ENCODE measurements at places on chromosomes 5 and 9. TPM values are rescaled to one million over a fixed set of nuclear protein-coding genes. Genes with fewer than 3 reads are reported as not detected.
A peak's percentile ranks its signal among the peaks of the same experiment; 100 is the strongest.

DNA sequence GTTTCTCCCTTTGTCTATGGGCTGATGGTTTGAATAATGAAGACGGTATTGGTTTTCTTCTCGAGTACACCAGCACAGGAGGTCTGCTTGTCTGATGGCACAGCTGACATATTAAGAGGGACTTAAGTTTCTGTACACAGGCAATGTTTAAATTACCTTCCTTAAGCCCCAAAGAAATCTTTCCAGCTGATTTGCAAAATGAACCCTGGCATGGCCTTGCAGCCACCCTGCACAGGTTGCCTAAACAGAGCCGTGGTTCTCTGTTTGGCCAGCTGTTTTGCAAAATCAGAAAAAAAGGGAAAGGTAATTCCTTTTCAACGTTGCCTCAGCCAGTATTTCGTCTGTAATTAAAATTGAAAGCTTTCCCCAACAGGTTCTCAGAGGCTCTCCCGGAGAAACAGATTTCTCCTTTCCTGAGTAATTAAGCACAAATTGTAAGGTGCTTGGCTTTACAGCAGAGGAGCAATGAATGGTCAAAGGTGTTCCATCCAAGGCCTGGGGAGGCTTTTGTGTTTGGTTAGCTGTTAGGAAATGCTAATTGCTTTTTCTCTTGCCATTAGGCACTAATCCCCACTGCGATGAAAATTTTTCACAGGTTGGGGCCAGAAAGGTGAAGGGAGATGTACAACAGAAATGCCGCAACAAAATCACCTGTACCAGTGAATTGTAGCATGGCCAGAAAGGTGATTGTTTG lies 138.9 kb downstream of the RASEF start:
- no peaks in the 10 kb centered on the region for H3K4me1 ChIP-seq
- H3K27ac ChIP-seq, result no peak overlapping the region
- DNase-seq, result no peak
- no peaks in the 10 kb centered on the region for H3K27me3 ChIP-seq
- H3K4me3 ChIP-seq, result no peak overlapping the region
- no peaks in the 10 kb centered on the region for H3K36me3 ChIP-seq

DNA sequence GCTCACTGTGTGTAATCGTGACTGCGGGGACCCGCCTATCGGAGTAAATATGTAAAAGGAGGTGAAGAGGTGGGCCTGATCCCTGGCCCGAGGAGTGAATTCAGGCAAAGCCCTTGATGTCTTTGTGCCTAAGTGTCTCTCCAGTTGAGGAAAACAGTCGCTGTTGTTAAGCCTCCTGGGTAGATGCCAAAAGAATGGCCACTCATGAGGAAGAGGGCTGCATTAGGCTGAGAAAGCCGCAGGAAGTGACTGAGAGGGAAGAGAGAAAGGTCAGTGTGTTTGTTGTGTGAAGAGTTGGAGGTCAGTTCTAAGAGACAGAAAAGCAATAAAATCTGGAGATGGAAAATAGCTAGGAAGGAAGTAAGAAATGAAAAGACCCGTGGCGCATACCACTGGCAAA lies 35.8 kb upstream of the PIP5K1B start:
- DNase-seq, result no peak
- H3K36me3 ChIP-seq, result no peaks in the 10 kb centered on the region
- H3K4me1 ChIP-seq, result no peaks in the 10 kb centered on the region

DNA sequence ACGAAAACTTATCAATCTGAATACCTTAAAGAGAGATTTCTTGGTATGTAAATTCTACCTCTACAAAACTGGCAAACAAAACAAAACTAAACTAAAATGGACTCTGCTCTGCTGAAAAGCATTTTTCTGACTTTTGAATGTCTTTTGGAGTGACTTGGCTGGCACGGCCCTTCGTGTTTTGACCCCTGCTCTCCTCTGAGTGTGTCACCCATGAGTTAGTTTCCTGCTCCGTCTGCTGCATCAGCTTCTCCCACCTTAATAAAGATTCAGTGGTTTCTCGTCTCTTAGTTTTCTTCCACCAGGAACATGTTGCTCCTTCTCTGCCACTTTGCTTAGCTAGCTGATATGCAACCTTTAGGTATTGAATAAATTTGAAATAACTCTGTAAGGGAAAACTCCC lies 1084.0 kb upstream of the CDH18 start:
- DNase-seq, result no peak
- H3K4me3 ChIP-seq, result no peak overlapping the region
- no peaks in the 10 kb centered on the region for H3K36me3 ChIP-seq
- no peaks in the 10 kb centered on the region for H3K27me3 ChIP-seq
- no peaks in the 10 kb centered on the region for H3K4me1 ChIP-seq
- no peak overlapping the region for H3K27ac ChIP-seq

GRCh38 chr5:9415091-9415490 lies 130.8 kb downstream of the SEMA5A start:
- H3K36me3 ChIP-seq, result peaks cover 5% of the 10 kb centered on the region
- no peaks in the 10 kb centered on the region for H3K27me3 ChIP-seq
- H3K27ac ChIP-seq, result no peak overlapping the region
- H3K4me3 ChIP-seq, result no peak overlapping the region

DNA sequence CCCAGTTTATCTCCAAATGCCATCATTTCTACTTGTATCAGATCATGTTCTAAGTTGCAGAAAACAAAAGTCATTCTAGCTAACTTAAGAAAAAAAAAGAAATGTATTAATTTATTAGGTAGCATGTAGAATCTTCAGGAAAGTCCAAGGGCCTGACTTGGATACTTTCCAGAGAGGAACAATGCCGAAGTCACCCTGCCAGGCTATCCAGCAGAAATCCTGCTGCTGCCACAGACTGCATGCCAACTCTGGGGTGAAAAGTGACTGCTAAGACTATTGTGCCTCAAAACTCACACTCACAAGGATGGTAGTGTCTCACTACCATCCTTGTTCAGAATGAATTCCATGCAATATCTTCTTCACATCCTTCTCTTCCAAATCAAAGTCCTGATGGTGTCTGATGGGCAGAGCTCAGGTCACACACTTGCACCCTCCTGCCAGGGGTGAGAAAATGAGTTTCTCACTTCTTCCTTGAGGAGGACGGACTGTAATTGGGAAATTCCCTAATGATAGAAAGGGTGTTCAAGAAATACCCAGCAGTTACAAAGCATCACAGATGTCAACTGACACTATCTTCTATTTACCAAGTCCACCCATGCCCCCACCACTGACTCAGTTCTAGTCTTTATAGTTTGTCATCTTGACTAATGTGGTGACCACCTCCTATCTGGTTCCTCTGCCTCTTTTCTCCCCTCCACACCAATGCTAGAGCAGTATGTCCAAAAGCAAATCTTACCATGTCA lies 279.4 kb downstream of the CWC27 start:
- no peaks in the 10 kb centered on the region for H3K36me3 ChIP-seq
- H3K4me1 ChIP-seq, result no peaks in the 10 kb centered on the region
- no peak for DNase-seq
- no peaks in the 10 kb centered on the region for H3K27me3 ChIP-seq
- H3K4me3 ChIP-seq, result no peak overlapping the region
- H3K27ac ChIP-seq, result no peak overlapping the region

GRCh38 chr5:101364469-101364868 lies 461.4 kb upstream of the ST8SIA4 start:
- H3K27ac ChIP-seq, result no peak overlapping the region
- no peaks in the 10 kb centered on the region for H3K27me3 ChIP-seq
- H3K4me1 ChIP-seq, result no peaks in the 10 kb centered on the region
- no peak overlapping the region for H3K4me3 ChIP-seq

DNA sequence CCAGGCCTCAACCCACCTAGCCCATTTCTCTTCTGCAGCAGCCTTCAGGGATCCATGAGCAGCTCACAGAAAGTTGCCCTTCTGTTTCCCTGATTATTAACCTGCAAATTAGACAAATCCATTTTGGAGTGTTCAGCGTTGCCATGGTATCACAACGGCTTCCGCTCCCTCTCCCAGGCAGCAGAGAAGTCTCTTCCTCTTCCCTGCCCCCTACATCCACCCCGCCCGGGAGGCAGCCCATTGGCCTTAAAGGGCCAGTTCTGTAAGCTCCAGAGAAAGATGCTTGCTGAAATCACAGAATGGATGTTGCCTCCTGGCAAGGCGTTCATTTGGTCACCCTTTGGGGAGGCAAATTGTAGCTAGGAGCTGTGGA lies 47.7 kb upstream of the BOD1 start:
- H3K27ac ChIP-seq, result no peak overlapping the region
- H3K4me1 ChIP-seq, result no peaks in the 10 kb centered on the region
- H3K36me3 ChIP-seq, result no peaks in the 10 kb centered on the region
- DNase-seq, result no peak
- H3K4me3 ChIP-seq, result no peak overlapping the region

DNA sequence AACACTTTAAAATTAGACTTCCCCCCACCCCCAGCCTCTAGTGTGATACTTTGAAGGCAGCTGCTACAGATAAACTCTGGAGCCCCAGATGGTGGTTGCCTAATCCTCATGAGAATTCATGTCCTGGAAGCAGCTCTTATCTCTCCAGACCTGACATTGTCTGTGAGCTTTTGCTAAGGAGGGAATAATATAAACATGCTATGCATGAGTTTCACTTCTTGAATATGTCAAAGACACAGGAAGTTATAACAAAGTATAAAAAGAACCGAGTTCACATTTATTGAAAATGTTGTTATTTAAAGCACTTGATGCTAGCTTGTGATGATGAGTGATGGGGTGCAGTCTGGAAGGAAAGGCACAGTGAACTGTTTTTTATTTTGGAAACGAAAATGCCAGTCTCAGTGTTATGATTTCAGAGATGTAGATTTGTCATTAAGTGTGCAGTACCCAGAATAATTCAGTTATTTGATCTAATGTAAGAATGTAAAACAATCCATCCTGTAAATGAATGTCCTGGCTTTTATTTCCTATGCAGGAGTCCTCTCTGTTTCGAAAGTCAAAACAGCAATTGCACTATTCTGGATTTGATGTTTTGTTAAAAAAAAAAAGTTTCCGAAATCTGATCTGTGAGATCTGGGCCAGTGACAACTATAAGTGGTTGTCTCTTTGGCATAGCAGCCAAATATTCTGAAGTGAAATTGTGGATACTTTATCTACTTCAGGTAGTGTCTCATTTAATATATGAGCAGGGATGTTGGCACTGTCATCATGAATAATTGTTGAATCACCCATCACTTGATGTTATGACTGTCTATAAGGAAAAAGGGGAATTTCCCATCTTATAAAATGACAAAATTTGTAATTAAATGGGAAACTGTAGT lies 77.0 kb downstream of the ZCCHC7 start:
- DNase-seq, result peak; percentile 77
- H3K36me3 ChIP-seq, result no peaks in the 10 kb centered on the region
- H3K4me3 ChIP-seq, result no peak overlapping the region
- H3K4me1 ChIP-seq, result peaks cover 5% of the 10 kb centered on the region
- no peak overlapping the region for H3K27ac ChIP-seq
- no peaks in the 10 kb centered on the region for H3K27me3 ChIP-seq

- H3K36me3 ChIP-seq, result peaks cover 2% of the 10 kb centered on the region
- H3K4me3 ChIP-seq, result no peak overlapping the region
- H3K27ac ChIP-seq, result no peak overlapping the region
- H3K27me3 ChIP-seq, result no peaks in the 10 kb centered on the region
Observed at GRCh38 chr5:81642210-81642609, 108.7 kb downstream of the SSBP2 start.

GRCh38 chr5:7904170-7904569 lies 35.2 kb downstream of the MTRR start:
- peaks cover 12% of the 10 kb centered on the region for H3K36me3 ChIP-seq
- H3K4me1 ChIP-seq, result peaks cover 10% of the 10 kb centered on the region
- peak; percentile 81 for DNase-seq
- no peak overlapping the region for H3K27ac ChIP-seq

DNA sequence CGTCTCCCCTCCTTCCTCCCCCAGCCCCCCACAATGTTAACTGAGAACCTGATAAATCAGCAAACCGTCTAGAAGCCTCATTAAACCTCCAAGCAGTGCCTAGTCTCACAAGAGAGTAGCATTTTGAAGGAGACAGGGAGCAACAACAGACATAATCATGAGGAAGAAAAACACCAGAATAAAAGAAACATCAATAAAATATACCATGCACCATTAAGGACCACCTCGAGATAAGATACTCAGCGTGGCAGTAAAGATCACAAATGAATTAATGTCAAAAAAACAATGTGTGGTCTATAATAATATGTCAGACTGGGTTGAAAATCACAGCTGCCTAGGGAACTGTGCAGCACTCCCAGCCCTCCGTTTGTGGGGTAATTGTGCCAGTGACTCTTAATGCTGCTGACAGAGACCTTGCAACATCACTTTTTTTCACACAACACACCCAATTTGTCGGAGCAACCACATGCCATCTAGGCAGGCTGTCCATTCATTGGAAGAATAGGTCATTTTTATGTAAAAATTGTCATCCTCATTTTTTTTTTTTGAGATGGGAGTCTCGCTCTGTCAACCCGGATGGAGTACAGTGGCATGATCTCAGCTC lies 450.8 kb upstream of the WWC1 start:
- H3K4me1 ChIP-seq, result no peaks in the 10 kb centered on the region
- no peak for DNase-seq
- H3K27me3 ChIP-seq, result peaks cover under 1% of the 10 kb centered on the region
- H3K36me3 ChIP-seq, result no peaks in the 10 kb centered on the region
- H3K27ac ChIP-seq, result no peak overlapping the region

DNA sequence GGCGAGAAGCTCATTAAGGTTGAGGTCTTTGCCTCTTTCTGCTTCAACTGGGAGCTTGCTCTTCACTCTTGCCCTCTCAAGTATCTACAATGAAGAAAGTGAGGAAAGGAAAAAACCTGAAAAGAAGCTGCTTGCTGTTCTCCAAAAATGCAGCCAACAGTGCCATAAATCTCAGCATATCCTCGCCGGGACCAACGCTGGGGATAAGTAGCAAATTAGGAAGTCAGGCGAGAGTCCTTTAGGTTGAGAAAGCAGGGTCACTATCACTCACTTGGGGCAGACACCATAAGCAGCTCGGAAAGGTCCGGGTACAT lies 399 bp downstream of the NUP155 start:
- H3K27me3 ChIP-seq, result no peaks in the 10 kb centered on the region
- peak overlapping the region; percentile 94 for H3K4me3 ChIP-seq
- H3K27ac ChIP-seq, result peak overlapping the region; percentile 60
- DNase-seq, result no peak
- H3K4me1 ChIP-seq, result peaks cover 3% of the 10 kb centered on the region

The PCDHGB3 gene
- 5.9 TPM for total RNA-seq

The PCDHA7 gene
- under 0.01 TPM for total RNA-seq

The MARCOL gene
- total RNA-seq, result not detected

The SLC1A1 gene
- total RNA-seq, result 3.9 TPM

The STPG3 gene
- not detected for total RNA-seq

The ERCC8 gene
- 36.7 TPM for total RNA-seq

All from IMR-90 (cell line).